Osteoblast (primary cell): ENCODE measurements at places on chromosomes 2 and 18.

DNA sequence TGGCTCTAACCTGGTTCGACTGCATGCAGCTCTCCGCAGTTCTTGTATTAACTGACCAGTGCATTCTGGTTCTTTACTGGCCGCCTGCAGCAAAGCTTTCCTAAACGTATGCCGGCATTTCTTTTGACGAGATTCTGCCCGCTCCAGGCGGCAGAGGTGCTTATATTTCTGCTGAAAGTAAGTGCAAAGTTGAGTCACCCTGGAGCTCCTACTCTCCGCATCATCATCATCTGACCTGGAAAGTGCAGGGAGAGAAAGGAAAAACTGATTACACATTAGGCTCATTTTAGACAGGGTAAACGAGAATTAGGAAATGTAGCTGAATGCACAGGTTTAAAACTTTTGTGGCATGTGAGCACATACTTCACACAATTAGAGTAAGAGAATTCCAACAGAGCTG is 57.9 kb downstream of the INO80D start:
- no peak for DNase-seq

DNA sequence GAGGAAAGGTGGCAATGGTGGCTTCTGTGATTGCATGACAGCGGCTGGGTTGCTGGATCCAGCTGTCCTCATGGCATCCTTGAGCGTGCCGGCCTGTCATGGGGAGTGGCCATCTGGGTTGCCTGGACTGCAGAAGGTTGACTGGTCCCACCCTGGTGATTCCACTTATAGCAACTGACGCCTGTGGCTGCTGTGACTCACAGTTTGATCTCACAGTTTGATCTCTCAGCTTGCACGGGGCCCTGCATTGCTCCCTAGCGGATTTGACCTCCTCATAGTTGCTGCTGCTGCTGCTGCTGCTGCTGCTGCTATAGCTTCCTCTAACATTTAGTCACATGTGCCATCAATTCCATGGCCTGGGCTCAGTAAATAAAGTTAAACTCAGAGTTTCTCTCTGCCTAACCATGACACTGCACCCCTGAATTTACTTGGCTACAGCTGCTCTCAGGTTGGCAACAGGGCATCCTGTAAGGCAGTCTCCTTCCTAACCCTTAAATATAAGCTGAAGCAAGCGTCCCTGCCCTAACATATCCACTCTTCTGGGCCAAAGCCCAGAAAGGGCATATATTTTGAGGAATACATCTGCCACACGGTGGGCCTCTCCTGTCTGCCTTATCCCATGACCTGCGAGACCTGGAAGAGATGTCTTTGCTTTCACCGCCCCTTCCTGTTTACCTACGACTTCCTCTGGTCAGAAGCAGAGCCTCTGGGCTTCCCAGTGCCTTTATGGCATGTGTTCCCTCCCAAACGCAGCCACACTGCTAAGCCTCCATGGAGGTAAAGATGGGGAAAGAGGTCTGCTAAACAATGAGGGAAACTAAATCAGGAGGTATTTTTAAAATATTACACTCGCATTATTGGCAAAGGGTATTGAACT is 37.8 kb upstream of the CCDC150 start:
- peak; percentile 93 for DNase-seq

DNA sequence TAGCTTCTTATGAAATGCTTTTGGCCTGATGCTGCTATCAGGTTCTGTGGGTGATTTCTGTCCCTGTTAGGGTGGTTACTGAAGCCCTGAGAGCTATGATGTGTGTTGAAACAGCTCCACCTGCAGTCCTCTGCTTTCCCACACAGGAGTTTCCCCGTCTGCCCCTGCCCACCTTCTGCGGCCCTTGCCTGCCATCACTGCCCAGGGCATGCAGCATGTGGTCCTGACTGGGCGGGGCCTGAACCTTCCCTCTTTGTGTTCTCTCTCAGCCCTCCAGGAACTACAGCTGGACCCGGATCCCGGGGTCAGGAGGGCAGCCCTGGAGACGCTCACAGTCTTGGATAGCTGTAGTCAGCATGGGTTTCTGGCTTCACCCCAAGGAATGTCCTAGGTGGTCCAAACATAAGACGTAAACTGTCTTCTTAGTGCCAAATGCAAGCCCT is 21.4 kb downstream of the HJURP start:
- peak; percentile 90 for DNase-seq

GRCh38 chr2:189300916-189301315 is 121.4 kb upstream of the COL5A2 start:
- no peak for DNase-seq

- no peak for DNase-seq
Observed at GRCh38 chr2:168006498-168006897, 240.9 kb downstream of the STK39 start.

- DNase-seq, result peak; percentile 87
Observed at GRCh38 chr2:206160125-206160806, 571 bp downstream of the EEF1B2 start.

DNA sequence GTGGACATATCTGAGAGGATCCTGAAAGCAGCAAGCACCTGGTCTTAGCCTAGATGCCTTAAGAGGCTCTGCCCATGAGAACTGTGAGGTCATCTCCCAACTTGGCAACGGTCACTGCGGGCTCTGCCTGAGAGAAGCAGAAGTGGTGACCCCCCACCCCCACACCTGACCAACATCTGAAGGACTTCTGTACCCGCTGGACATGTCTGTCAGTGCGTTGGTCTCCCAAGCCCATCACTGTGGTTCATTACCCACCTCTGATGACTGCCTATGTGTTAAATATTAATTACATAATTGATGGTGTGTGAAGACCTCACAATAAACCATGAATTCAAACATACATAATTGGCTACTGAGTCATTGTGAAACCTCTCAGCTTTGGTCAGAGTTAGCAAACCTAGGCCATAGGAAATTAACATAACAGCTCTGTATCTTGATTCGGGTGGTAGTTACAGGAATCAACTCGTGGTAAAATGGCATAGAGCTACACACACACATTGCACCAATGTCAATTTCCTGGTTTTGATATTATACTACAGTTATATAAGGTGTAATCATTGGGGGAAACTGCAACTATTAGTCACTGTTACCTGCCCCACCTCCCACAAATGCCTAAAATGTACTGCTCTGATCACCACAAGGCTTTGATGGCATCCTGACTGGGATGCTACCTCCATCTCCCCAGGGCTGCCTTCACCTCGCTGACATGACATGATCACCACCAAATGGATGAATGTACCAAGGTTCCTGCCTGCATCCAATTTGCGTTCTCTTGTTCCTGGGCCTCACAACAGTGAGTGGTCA is 4.3 kb upstream of the GALNT1 start:
- DNase-seq, result no peak

DNA sequence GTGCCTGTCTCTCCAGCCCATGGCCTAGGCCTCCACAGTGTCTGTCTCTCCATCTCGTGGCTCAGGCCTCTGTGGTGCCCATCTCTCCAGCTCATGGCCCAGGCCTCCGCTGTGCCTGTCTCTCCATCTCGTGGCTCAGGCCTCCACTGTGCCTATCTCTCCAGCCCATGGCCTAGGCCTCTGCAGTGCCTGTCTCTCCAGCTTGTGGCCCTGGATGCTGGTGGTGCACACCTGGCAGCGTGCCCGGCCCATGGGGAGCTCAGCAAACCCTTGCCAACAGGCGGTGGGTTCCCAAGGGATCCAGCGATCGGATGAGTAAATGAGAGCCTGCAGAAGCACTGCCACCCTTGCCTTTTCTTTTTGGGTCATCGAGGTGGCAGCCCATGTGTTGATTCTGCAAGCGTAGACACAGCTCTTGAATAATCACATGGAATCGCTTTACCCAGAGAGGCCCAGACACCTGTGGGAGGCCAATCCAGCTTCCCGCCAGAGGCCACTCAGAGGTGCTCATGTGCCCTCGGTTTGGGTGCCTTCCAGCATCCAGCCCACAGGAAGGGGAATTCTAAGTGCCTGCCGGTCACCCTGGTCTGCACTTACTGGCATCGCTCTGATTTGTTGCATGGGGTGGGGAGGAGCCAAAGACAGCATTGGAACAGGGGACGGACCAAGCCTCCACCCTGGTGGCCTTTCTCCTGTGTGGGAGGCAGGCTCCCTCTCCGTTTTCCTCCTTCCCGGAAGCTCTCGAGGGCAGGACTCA is 101.8 kb upstream of the HDAC4 start:
- no peak for DNase-seq

GRCh38 chr2:28400921-28401320 is 8.3 kb downstream of the FOSL2 start:
- peak; percentile 45 for DNase-seq

GRCh38 chr2:29241955-29242565 is 126.8 kb downstream of the CLIP4 start:
- DNase-seq, result no peak
